Motor neuron (in vitro differentiated cells): ENCODE measurements at places on chromosomes 12 and 14. TPM values are rescaled to one million over a fixed set of nuclear protein-coding genes. Genes with fewer than 3 reads are reported as not detected.

Gene GPR132
- total RNA-seq: 0.47 and 1.1 TPM in 2 replicates

DNA sequence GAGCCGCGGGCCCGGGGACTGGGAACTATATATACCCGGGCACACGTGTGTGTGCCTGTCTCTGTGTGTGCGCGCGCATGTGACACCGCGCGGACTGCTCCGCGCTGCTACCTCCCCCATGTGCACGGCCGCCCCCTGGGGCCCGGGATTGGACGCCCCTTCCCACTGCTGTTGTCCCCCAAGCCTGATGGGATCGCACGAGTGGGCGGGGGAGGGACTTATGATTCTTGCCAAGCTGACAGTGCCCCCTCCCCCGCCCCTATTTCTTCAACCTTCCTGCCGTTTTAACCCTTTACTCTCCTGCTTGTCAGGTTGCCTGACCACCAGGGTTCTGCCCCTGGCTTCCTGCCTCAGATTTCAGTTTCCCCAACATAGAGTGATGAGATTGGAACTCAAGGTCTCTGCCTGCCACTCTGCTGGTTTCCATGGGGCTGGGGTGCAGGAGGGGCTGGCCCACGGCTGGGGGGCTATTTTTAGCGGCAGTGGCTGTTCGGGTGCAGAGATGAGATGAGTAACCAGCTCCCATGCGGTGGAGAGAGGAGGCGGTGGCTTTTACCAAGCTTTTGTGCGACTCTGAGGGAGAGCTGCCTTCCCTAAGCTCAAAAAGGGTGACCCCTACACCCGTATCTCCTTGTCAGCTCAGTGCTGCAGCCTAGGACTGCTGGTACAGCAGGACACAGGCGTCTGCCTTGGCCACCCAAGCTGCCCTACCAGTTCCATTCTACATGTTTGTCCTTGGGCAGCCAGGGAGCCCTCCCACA lies at the start of gene DDN:
DDN (minus strand) TSS at position 5 of the 761 bp plus-strand sequence. CDS start 88 bp downstream, outside the sequence.
- peak; percentile 41 for ATAC-seq

DNA sequence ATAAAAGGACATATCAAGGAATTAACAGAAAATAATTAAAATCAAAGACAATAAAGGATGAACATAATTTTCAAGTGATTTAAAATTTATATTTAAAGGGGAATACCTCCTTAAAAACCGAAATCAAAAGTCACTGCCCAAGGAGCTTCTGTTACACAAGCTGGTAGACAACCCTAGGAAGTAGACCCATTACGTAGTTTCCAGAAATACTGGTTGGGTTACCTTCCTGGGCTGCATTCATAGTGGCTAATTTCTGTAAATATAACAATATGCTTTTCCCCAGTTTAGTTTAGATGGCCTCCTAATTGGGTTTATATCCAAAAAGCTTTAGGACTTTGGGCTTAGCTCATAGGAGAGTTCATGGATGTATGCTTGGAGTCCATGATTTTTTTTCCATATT lies 2.1 kb upstream of the EDDM3A start:
- ATAC-seq: no peak

DNA sequence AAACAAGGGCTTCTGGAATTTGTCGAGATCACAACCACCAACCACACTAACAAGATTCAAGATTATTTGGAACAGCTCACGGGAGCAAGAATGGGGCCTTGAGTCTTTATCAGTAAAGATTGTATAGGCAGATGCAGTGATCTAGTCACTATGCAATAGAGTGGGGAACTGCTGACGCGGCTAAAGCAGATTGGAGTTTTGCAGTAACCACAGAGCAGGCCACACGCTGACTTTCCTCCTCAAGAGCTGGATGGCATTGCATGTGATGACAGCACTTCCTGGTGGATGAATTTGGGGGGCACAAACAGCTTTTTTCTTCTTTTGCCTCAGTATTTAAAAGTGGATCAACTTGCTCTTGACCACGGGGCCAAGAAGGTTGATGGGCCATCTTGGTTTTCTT lies 46.0 kb downstream of the KCNK13 start:
- no peak for ATAC-seq

GRCh38 chr12:94267921-94268471 lies 119.6 kb downstream of the PLXNC1 start:
- ATAC-seq: no peak

DNA sequence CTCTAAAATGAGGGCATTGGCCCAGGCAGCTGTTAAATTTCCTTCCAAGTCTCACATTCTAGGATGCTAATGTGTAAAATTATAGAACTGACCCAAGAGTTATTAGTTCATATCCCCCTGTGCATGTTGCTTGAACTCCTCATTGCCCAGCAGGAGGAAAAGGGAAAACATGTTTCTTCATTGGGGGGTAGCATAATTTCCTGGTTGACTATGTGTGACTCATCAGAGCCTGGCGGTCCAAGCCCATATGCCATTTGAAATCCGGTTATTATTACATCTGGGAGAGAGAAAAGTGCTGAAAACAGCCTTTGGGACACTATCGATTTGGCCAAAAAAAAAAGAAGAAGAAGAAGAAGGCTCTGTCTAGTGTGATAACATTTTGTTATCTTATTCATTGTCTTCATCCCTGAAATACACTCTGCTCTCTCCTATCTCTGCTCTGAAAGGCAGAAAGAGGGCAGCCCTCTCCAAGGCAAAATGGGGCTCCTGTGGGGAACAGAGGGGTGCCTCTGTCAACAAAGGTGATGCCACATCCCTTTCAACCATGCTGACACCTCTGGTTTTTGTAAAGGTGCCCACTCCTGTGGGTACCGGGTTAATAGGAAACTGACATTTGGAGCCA lies 114.2 kb downstream of the DAD1 start:
- no peak for ATAC-seq

DNA sequence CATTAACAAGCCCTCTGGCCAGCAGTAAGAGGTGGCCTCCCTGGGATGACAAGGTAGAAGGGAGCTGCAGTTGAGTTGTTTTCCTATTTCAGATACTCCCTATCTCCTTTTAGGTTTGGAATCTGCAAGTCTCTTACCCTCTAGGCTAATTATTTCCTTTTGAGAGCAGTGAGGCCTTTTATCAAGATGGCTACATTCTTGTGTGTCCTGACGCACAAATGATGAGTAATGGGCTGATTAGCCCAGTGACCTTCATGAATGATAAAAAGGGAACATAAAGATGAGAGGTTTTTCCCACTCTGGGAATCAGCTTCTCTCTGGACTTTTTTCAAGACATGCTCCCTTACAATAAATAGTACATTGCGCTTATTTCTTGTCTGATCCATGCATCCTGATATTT lies 22.9 kb downstream of the DYRK2 start:
- no peak for ATAC-seq

DNA sequence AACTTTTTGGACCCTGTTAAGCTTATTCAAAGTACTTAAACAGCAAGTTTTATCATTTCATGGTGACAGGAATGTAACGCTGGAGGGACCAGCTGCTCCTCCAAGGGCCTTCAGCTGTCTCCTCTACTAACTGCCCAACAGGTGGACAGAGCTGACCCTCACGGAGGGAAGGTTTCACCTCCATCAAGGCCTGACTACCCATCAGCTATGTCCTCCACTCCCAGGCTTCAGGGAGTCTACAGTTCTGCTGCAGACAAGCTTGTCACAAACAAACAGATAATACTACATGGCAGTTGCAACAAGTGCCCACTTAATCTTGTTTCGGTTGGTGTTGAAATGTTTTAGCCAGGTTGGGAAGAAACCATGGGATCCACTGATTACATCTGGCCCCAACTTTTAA lies 175.1 kb downstream of the TTC7B start:
- ATAC-seq: no peak
